Endothelial cell (in vitro differentiated cells): ENCODE measurements at places on chromosomes 4 and X. TPM values are rescaled to one million over a fixed set of nuclear protein-coding genes. Genes with fewer than 3 reads are reported as not detected.

The CENPVL1 gene
- not detected for total RNA-seq

The SOWAHB gene
- total RNA-seq: 5.0 TPM

The DCAF12L2 gene
- total RNA-seq: 1.0 TPM

The GABRG1 gene
- not detected for total RNA-seq

The NLGN3 gene
- 1.7 TPM for total RNA-seq

The TMPRSS11F gene
- total RNA-seq: not detected

The LINC00632 gene
- total RNA-seq: 142 TPM

The DOK7 gene
- 0.69 TPM for total RNA-seq

The CXCL3 gene
- total RNA-seq: 2.7 TPM

The SPANXA1 gene
- total RNA-seq: not detected

The SPATA18 gene
- 17.3 TPM for total RNA-seq

The CWH43 gene
- not detected for total RNA-seq

The ZNF718 gene
- total RNA-seq: 14.0 TPM

The DUX4 gene
- total RNA-seq: 0.49 TPM

The GRIA3 gene
- total RNA-seq: 0.51 TPM

The MAGEC2 gene
- total RNA-seq: not detected
